Cardiac muscle cell (in vitro differentiated cells and primary cell): ENCODE measurements at places on chromosomes 2 and 18. TPM values are rescaled to one million over a fixed set of nuclear protein-coding genes. Genes with fewer than 3 reads are reported as not detected.
A peak's percentile ranks its signal among the peaks of the same experiment; 100 is the strongest.

GRCh38 chr2:31956312-31956711, 54.5 kb downstream of the MEMO1 start:
- H3K27ac ChIP-seq: no peak overlapping the region
- no peaks in the 10 kb centered on the region for H3K36me3 ChIP-seq
- H3K27me3 ChIP-seq: no peaks in the 10 kb centered on the region

DNA sequence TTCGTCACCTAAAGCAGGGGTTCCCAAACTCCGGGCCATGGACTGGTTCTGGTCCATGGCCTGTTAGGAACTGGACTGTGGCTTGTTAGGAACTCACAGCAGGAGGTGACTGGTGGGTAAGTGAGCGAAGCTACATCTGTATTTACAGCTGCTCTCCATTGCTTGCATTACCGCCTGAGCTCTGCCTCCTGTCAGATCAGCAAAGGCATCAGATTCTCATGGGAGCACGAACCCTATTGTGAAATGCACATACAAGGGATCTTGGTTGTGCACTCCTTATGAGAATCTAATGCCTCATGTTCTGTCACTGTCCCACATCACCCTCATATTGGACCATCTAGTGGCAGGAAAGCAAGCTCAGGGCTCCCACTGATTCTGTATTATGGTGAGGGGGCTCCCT, 217.0 kb downstream of the ZFP36L2 start:
- no peak for DNase-seq
- H3K27me3 ChIP-seq: no peaks in the 10 kb centered on the region
- no peaks in the 10 kb centered on the region for H3K36me3 ChIP-seq
- H3K4me3 ChIP-seq: no peak overlapping the region
- no peak overlapping the region for H3K27ac ChIP-seq

- no peaks in the 10 kb centered on the region for H3K4me1 ChIP-seq
- no peaks in the 10 kb centered on the region for H3K27me3 ChIP-seq
- peak; percentile 64 for DNase-seq
Measured at GRCh38 chr2:30915486-30915885, 108.2 kb upstream of the CAPN13 start.

DNA sequence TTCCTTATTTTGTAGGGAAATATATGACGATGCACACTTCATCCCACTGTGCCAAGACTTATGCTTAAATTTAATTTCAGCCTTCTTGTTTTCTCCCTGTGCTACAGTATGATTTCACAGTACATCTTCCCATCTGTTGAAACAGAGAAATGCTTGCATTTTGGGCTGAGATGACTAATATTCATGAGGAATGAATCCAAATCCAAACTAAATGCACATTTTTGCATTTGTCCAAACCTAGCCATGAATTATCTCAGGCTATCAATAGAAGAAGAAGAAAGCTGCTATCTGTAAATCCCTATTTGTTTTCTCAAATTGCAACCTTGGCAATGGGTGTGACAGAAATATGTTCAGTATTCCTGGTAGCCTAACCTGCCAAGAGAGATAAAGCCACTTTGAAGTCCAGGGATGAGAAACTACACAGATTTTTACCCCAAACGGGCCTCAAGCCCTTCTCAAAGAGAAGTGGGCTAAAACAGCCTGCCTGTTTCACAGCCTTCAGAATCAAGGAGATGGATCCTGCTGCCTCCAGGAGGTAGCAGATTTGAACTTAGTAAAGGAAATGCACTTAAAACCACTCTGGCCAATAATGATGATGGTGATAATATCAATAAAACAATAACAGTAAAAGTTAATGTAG, 306.9 kb upstream of the NT5C1B start:
- H3K4me1 ChIP-seq: peaks cover 8% of the 10 kb centered on the region
- no peaks in the 10 kb centered on the region for H3K27me3 ChIP-seq
- no peaks in the 10 kb centered on the region for H3K36me3 ChIP-seq
- DNase-seq: no peak
- H3K4me3 ChIP-seq: no peak overlapping the region

GRCh38 chr2:62286089-62286785, 90.3 kb downstream of the B3GNT2 start:
- H3K4me1 ChIP-seq: peaks cover 4% of the 10 kb centered on the region
- H3K27ac ChIP-seq: no peak overlapping the region
- H3K4me3 ChIP-seq: no peak overlapping the region
- no peaks in the 10 kb centered on the region for H3K36me3 ChIP-seq
- no peaks in the 10 kb centered on the region for H3K27me3 ChIP-seq
- no peak for DNase-seq

DNA sequence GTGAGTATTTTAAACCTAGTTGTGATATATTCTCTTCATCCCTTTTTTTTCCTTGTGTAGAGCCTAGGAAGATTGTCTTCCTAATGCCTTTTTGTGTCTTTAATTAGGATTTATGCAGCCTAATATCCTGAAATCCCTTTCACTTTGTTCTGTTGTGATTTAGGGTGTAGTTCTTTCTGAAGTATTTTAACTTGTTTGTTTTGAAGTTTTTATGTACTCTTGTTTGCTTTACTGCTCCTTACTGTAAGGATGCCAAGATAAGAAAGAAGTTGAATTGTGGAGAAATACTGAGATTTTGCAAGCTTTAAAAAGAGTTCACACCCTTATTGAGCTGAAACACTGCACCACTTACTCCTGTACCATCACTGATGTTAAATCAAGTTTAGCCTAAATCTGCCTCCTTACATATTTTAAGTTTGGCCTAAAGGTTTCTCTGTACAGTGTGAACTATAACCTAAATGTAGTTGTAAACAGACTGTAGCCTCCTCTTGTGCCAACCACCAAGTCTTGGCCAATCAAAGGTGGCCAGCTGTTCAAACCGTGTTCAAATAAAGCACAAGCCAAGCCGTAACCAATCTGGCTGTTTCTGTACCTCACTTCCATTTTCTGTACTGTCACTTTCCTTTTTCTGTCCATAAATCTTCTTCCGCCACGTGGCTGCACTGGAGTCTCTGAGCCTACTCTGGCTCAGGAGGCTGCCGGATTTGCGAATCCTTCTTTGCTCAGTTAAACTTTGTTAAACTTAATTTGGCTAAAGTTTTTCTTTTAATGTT, 17.7 kb upstream of the ACOXL start:
- no peak overlapping the region for H3K4me3 ChIP-seq
- no peaks in the 10 kb centered on the region for H3K27me3 ChIP-seq
- no peak for DNase-seq
- H3K27ac ChIP-seq: no peak overlapping the region
- H3K36me3 ChIP-seq: no peaks in the 10 kb centered on the region

DNA sequence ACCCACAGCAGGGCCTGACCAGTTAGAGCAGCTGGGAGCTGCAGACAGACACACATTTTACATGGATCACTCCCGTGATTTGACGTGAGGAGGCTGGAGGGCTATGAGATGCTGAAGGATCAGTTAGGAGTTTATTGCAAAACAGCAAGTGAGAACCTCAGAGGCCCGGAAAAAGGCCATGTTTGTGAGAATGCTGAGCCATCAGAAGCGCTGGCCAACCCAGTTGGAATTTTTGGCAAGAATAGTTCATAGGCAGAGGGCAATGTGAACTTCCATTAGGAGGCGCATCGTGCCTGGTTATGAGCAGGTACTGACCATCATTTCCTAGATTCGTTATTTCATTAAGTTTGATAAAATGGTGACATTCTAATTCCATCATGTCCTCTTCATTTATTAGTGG, 23.3 kb upstream of the LMAN1 start:
- H3K27me3 ChIP-seq: peaks cover 91% of the 10 kb centered on the region
- H3K36me3 ChIP-seq: no peaks in the 10 kb centered on the region
- no peak overlapping the region for H3K27ac ChIP-seq
- no peaks in the 10 kb centered on the region for H3K4me1 ChIP-seq
- no peak overlapping the region for H3K4me3 ChIP-seq
- no peak for DNase-seq

- DNase-seq: no peak
- H3K27me3 ChIP-seq: no peaks in the 10 kb centered on the region
- H3K4me1 ChIP-seq: no peaks in the 10 kb centered on the region
- H3K27ac ChIP-seq: no peak overlapping the region
- H3K4me3 ChIP-seq: no peak overlapping the region
Measured at GRCh38 chr2:31318361-31319336, 84.7 kb downstream of the EHD3 start.

DNA sequence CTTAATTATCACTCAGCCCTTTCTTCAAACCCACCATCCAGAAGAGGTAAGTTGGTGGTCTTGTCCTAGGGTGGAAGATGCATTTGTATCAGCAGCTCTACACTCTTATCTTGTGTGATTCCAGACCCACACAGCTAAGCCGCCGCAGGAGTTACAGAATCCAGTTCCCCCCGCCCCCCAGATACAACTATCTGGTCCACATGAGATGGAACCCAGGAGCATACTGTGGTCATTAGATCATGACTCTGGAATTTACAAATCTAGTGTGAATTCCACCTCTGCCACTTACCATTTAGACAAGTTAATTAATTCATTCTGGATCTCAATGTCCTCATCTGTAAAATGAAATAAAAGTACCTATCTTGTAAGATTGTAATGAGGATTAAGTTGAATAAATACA, 486.4 kb downstream of the BCL11A start:
- no peak for DNase-seq
- no peak overlapping the region for H3K27ac ChIP-seq
- no peak overlapping the region for H3K4me3 ChIP-seq
- H3K4me1 ChIP-seq: peaks cover 18% of the 10 kb centered on the region

DNA sequence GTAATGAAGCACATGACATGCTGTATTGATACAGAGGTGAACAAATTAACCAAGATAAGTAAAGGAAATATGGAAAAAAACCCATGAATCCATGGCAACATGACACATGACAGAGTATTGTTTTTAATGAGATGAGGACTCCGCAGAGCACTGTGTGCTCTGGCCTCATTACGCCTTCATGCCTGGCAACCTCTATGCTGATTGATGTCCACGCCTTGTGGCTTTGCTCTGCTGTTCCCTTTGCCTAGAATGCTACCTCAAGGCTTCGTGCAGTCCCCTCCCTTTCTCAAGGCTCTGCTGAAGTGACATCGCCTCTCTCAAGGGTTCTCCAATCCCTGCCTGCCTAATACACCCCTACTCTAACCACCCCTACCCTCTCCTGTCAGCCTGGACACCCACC, 8.4 kb downstream of the SIGLEC15 start:
- peaks cover 38% of the 10 kb centered on the region for H3K4me1 ChIP-seq
- H3K27me3 ChIP-seq: peaks cover 11% of the 10 kb centered on the region
- H3K27ac ChIP-seq: no peak overlapping the region
- H3K36me3 ChIP-seq: no peaks in the 10 kb centered on the region

GRCh38 chr2:16525265-16525887, 140.3 kb downstream of the CYRIA start:
- no peaks in the 10 kb centered on the region for H3K27me3 ChIP-seq
- H3K36me3 ChIP-seq: no peaks in the 10 kb centered on the region
- no peak for DNase-seq
- H3K4me3 ChIP-seq: no peak overlapping the region

GRCh38 chr18:49524349-49524748, 37.3 kb upstream of the C18orf32 start:
- H3K27ac ChIP-seq: no peak overlapping the region
- H3K4me1 ChIP-seq: peaks cover 40% of the 10 kb centered on the region

DNA sequence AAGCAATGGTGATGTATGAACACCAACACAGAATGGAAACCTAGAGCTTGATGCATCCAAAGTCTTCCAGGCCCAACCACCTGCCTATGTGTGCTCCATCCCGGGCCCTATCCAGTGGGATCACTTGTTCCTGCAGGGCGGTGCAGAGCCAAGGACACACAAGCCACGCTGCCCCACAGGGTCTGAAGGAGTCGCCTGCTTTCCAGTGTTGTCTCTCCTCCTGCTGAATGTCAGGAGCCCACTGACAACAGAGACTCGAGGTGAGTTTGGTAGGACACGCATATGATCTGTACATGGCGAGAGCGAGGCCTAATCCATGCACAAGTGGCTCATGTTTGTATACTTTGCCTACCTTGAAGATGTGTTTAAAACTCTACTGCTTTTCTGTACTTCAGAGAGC, 70.9 kb upstream of the FHL2 start:
- DNase-seq: no peak
- H3K4me1 ChIP-seq: no peaks in the 10 kb centered on the region
- H3K27ac ChIP-seq: no peak overlapping the region
- H3K4me3 ChIP-seq: no peak overlapping the region
- H3K36me3 ChIP-seq: no peaks in the 10 kb centered on the region

GRCh38 chr2:10792001-10792634, 20.5 kb downstream of the PDIA6 start:
- DNase-seq: no peak
- H3K4me3 ChIP-seq: no peak overlapping the region
- H3K27me3 ChIP-seq: no peaks in the 10 kb centered on the region
- H3K4me1 ChIP-seq: peaks cover 15% of the 10 kb centered on the region

- no peaks in the 10 kb centered on the region for H3K27me3 ChIP-seq
- H3K27ac ChIP-seq: no peak overlapping the region
- H3K4me1 ChIP-seq: peaks cover 31% of the 10 kb centered on the region
- no peak overlapping the region for H3K4me3 ChIP-seq
Measured at GRCh38 chr18:62942578-62942977, 227.2 kb downstream of the PHLPP1 start.

DNA sequence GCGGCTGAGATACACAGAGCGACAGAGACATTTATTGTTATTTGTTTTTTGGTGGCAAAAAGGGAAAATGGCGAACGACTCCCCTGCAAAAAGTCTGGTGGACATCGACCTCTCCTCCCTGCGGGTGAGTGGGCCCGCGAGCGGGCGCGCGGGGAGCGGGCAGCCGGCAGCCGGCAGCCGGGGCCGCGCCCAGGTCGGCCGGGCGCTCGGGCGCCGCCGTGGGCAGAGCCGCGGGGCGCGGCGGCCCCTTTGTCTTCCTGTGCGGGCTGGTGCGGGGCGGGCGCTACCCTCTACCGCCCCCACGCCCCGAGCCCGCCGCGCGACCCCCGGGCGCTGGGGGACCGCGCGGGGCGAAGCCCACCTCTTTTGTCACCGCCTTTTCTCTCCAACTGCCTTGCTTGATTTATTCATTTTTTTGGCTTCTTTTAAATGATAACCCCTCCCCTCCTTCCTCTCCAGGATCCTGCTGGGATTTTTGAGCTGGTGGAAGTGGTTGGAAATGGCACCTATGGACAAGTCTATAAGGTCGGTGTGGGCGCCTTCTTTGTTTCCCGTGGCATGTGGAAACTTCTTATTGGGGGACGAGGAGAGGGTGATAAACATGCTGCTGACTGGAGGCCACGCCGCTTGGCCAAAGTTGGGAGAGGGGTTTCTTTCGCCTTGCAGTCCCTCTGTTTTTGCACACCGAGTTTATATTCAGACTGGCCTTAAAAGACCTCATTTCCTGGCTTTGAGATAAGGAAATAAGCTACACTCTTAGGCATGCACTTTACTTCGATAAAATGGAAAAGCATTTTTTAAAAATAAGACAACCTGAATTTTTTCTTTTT, 722 bp downstream of the MAP4K4 start:
- peak overlapping the region; percentile 84 for H3K27ac ChIP-seq
- H3K4me3 ChIP-seq: peak overlapping the region; percentile 84
- H3K36me3 ChIP-seq: no peaks in the 10 kb centered on the region
- H3K4me1 ChIP-seq: peaks cover 19% of the 10 kb centered on the region
- no peaks in the 10 kb centered on the region for H3K27me3 ChIP-seq

The SNORC gene
- 3.8 and 13.1 TPM in 2 replicates for total RNA-seq

The ID2 gene
- 626 and 780 TPM in 2 replicates for total RNA-seq

The PHLPP1 gene
- 13.6 and 25.8 TPM in 2 replicates for total RNA-seq

The ST8SIA5 gene
- 0.67 TPM in 1 of 2 replicates, not detected in the other for total RNA-seq

The TMEM37 gene
- 1.5 and 4.3 TPM in 2 replicates for total RNA-seq

The MCM6 gene
- total RNA-seq: 12.8 and 19.8 TPM in 2 replicates

The ZSWIM2 gene
- total RNA-seq: not detected in 2 replicates
